CD4-positive, alpha-beta T cell treated with Interleukin-1 beta for 1 hour (primary cell): ENCODE measurements at places on chromosomes 13 and 19.

GRCh38 chr13:94984958-94985357 is 272.6 kb upstream of the SOX21 start:
- no peak for DNase-seq

DNA sequence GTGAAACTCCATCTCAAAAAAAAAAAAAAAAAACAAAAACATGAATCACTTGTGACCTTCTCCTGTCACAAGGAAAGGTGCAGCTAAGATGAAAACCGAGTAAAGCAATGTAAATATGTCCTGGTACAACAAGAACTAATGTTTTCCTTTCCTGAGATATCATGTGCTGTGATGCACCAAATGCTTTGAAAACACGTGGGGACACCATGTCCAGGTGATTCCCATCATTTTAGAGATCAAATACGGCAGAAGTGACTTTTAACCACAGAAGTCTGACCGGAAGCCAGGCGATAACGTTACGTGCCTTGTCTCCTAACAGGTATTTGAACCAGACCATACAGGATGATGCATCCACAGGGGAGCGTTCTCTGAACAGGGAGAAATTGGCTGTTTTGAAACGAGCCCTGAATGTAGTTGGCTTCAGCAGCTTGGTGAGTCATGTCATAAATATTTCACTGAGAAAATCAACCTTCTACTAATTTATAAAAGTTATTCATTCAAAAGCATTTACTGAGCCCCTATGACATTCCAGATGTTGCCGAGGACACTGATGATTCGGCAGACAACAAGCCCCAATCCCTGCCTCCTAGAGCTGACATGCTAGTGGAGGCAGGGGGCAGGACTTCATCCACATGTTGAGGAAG is 328.1 kb downstream of the MYO16 start:
- DNase-seq: no peak

DNA sequence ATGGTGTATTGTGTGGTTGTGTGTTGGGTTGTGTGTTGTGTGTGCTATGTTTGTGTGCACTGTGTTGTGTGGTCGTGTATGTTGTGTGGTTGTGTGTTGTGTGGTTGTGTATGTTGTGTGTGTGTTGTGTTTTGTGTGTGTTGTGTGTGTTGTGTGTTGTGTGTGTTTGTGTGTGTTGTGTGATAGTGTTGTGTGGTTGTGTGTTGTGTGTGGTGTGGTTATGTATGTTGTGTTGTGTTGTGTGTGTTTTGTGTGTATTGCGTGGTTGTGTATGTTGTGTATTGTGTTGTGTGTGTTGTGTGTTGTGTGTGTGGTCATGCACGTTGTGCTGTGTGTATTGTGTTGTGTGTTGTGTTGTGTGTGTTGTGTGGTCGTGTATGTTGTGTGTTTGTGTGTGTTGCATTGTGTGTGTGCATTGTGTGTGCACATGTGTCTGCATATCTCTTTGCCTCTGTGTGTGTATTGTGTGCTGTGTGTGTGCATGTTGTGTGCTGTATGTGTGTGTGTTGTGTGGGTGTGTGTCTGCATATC is 2.9 kb downstream of the C3 start:
- DNase-seq: no peak

- no peak for DNase-seq
These were observed 373.0 kb downstream of the FGF14 start for GRCh38 chr13:102028868-102029267.
